ENCODE measurements at places on chromosomes 2 and 18.

- no peak for DNase-seq
These were observed 380.6 kb upstream of the REG3G start for GRCh38 chr2:78644854-78645253.

DNA sequence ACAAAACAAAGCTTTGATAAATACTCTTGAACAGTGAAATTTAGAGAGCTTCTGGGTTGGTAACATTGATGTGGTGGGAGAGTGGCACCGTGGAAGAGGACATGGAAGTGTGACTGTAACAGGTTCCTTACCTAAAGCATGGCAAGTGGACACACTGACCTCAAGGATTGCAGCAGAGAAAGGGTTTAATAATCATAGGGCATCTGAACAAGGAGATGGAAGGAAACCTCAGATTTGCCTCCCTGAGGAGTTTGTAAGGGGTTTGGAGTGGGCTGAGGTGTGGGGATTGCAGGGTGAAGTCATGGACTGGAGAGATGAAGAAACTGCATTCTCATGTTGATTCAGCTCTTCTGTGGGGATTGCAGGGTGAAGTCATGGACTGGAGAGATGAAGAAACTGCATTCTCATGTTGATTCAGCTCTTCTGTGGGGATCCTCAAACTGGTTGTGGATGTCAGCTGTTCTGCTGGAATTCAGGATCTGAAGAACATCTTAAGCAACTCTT lies 83.8 kb upstream of the TLK1 start:
- DNase-seq: peak; percentile 40

GRCh38 chr2:47201224-47201623 lies 46.1 kb upstream of the STPG4 start:
- no peak for DNase-seq

GRCh38 chr2:47069628-47070154 lies 85.4 kb downstream of the STPG4 start:
- no peak for DNase-seq

- no peak for DNase-seq
These were observed 29.6 kb upstream of the EPAS1 start for GRCh38 chr2:46267616-46268015.

DNA sequence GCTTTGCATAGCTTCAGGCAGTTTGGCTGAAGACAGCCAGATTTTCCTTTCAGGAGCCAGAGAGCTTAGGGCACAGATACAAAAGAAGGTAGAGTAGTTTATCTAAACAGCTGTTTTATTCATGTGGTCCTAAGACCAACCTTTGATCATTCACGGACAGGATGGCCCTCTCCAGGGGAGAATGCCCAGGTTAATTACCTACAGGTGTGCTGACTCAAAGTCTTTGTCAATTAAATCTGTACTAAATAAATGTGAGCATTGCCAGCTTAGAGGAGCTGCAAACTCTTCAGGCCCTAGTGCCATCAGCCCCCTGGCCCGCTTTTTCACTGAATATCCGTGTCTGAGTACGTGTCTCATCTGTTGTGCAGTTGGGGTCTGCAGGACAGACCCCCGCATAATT lies 554.7 kb downstream of the NUP35 start:
- no peak for DNase-seq

DNA sequence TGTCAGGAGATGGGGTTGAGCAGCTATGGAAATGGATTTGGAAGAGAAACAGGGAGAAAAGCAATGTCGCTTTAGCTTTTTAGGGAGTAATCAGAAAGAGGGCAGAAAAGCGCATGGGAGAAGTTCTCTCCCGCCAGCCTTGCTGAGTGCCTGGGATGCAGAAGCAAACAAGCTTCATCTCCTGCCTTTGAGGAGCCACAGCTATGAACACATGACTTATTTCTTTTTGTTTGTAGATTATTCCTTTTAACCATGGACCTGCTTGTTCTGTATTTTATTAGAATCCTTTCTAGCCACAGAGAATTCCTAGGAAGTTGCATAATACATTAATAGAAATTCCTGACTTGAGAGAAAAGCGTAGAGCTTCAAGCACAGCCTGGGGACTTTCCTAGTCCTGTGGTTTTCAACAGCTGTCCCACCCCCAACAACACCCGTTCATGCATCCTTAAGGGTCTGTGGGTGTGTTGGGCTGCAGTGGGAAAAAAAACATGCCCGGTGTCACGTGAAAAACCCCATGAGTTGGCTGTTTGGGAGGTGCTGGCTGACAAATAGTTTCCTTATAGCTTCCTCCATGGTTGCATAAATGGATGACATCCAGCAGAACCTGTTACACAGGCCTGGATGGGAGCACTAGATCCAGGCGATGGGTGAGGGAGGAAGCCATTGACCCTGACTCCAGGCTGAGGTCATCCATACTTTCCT lies 14.9 kb downstream of the SLC9A4 start:
- peak; percentile 56 for DNase-seq

DNA sequence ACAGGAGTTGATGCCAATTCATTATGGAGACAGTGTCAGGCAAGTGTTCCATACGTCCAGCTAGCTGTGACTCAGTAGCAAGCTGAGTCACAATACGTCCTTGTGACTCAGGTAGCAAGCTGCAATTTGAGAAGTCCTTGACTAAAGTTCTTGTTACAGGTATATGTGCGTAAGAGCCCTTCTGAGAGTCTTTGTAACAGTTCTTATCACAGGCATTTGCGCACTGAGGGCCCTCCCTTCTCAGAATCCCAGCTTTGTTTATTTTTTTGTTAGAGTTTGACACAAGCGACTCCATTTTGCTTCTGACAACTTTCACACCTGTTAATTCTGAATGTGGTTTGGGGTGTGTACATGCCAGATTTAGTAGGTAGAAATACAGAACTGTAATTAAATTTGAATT lies 20.1 kb upstream of the ACMSD start:
- DNase-seq: no peak

DNA sequence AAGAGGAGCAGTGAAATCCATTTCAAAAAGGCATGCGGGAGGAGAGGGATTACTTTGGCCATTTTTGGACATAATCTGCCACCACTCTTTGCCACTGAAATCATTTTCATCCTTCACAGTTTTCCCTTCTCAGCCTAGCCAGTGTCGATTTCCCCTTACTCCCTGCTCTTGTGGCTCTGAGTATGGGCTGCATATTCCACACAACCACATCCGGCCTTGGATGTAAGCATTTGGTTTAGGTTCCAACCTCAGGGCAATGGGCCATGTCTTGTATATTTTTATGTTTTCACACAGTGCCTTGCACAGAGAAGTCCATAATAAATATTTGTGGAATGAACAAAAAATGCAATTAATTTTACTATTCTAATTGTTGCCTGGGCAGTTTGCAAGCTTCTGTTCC lies 7.7 kb upstream of the SERPINE2 start:
- DNase-seq: no peak

- no peak for DNase-seq
These were observed 2.5 kb downstream of the SESTD1 start for GRCh38 chr2:179262077-179262660.

GRCh38 chr2:108621087-108621559 lies 86.9 kb downstream of the LIMS1 start:
- DNase-seq: no peak

DNA sequence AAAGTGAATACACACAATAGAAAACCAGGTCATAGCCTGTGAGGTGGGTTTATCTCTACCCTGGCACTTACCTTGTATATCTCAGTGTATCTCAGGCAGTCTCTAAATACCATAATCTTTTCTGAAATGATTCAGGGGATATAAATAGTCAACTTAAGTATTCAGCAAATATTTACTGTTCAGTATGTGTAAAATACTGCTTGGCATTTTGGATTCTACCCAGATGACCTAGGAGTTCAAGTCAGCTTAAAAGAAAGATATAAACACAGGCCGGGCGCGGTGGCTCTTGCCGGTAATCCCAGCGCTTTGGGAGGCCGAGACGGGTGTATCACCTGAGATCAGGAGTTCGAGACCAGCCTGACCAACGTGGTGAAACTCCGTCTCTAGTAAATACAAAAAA lies 23.8 kb downstream of the GRHL1 start:
- no peak for DNase-seq

- DNase-seq: no peak
These were observed 99.7 kb downstream of the INHBB start for GRCh38 chr2:120445449-120446143.

Data from non-pigmented ciliary epithelial cell (primary cell).